Adrenal gland (tissue), 19 donors: ENCODE measurements at places on chromosomes 2 and 18. TPM values are rescaled to one million over a fixed set of nuclear protein-coding genes. Genes with fewer than 3 reads are reported as not detected.

Gene LRATD1
- 2.2 TPM for total RNA-seq

Gene LHCGR
- total RNA-seq: 0.65 TPM

Gene PLGLB1
- 0.91 TPM for total RNA-seq

Gene DNAJC5G
- not detected for total RNA-seq

Gene MC4R
- not detected for total RNA-seq

Gene POTEJ
- 0.17 TPM for total RNA-seq

Gene GRP
- total RNA-seq: not detected

Gene KCNG2
- 0.50 TPM for total RNA-seq

GRCh38 chr2:133532919-133533318, 35.3 kb downstream of the NCKAP5 start:
- no peak for DNase-seq

DNA sequence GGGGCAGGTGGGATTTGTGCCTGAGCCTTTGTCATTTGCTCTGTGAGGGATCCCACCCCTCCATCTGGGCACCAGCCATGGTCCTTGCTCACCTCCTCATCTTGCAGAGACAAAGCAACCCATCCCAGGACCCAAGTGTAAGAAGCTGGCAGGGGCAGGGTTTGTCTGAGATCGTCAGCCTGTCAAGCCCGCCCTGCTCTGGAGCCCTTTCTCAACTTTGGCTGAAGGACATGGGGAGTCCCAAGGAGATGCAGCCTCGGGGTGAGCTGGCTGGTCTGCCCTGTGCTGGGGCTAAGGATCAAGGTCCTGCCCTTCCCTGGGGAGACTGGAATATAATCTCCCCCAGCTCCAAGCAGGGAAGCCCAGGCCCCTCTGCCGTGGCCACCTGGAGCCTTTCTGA, 86.0 kb downstream of the CAPN13 start:
- peak; percentile 5 for DNase-seq

- DNase-seq: no peak
These were observed 118.3 kb upstream of the NEDD4L start for GRCh38 chr18:57925706-57926105.

DNA sequence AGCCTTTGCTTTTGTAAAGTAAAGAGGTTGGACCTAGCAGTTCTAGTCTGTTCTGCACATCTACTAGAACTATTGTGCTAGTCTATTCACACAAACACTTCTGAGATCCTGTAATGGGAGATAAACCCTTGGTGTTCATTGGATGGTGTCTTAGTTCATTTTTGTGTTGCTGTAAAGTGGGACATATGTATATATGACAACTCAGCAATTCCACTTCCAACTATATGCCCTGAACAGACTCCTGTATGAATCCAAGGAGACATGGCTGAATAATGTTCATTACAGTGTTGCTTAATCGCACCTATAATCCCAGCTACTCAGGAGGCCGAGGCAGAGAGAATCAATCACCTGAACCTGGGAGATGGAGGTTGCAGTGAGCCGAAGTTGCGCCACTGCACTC, 23.3 kb downstream of the HK2 start:
- no peak for DNase-seq

DNA sequence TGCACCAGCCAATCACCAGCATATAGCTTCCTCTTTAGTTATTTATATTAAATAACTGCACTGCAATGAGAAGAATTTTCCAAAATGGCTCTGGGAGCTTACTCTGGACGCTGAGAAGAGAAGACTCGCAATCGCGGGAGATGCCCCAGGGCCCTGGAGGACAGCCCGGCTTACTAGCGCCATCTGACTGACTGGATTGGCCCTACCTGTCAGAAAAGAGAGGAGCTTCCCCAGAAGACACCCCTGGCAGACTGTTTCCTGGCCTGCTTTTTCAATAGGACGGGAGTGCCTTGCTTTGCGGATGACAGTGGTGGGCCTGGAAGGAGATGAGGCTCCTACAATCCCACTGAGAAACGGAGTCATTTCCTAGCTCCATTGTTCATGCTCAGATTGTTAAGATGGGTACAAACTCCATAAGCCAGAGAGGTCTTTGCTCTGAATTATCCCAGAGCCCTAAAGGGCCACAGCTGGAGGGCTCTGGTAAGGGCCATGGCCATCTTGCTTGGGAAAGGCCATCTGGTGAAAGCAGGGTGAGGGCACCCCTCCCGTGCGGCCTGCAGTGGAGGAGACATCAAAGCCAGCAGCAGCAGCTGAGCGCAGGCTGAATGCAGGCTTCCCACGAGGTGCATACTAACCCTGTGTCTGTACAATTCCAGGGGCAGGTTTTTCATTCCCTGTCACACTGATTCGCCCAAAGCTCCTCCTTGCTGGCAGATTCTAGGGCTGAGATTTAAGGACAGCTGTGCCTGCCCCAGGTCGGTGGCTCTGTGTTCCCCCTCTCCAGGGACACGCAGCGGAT, 92.1 kb downstream of the GALR1 start:
- DNase-seq: no peak

DNA sequence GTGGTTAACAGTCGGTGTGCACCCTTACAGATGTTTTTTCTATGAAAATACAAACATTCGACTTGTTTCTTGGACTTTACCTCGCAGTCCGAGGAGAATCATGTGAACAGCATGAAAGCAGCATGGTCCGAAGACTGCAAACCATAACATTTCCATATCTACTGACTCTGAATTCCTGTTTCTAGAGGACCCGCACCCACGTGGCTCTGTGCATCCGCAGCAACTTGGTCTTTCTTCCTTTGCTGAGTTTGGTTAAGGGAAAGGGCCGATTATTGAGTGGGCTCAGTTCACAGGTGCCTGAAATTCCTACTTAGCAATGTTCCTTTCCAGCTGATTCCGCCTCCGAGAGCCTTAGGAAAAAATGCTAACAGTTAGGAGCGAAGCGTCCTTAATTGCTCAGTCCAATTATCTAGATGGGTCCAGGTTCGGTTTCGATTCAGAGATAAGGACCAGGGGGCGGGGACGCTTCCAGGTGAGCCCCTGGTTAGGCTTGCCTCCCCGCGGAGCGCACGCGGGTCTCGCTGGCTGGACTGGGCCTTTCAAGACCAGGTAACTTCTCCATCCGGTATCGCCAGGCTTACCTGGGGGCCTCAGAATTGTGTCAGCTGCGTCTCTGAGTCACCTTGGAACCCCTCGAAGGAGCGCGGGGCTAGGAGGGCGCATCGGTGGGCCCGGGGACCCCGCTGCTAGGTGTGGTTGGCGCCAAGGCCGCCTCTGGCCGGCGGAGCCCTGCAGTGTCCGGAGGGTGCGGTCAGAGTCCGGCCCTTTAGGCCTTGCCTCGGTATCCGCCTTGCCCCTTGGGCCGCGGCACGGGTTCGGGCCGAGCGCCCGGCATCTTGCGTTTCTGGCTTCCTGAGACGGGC, 1.1 kb upstream of the B3GNT2 start:
- DNase-seq: peak; percentile 37

DNA sequence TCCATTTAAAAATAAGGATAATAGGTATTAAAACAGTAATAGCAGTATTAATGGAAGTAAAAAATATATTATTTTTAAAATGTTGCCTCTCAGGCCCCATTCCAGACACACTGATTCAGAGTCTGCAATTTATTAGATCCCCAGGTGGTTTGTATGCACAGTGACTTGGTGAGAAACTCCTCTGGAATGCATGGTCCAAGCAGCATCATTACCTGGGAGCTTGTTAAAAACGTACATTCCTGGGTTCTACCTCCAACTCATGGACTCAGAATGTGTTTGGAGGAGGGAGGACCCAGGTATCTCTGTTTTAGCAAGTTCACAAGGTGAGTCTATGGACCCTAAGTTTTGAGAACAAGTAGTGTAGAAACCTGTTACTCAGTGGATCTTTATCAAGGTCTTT, 95.6 kb downstream of the ITGA4 start:
- no peak for DNase-seq

- peak; percentile 26 for DNase-seq
These were observed 449 bp upstream of the ATRAID start for GRCh38 chr2:27211241-27211942.

DNA sequence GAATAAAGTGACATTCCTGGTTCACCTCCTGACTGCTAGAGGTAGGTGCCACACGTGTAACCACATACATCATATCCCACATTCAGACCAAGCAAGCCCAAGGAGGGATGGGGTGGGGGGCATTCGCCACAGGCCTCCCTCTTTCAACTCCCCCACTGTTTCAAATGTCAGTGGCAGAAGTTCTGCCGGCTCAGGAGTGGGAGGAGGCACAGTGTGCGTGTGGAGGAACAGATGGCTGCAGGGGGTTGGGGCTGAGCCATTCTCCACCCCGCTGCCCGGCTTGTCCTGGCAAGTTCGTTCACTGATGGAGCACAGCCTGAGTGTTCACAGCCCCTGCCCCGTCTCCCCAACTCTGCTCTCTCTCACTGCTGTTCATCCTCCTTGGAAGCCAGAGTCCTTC, 75.4 kb upstream of the TANC1 start:
- no peak for DNase-seq

GRCh38 chr2:239773228-239774141, 251.7 kb downstream of the NDUFA10 start:
- DNase-seq: peak; percentile 6

GRCh38 chr2:38243186-38243880, 133.7 kb downstream of the ATL2 start:
- no peak for DNase-seq

- DNase-seq: peak; percentile 35
These were observed 18.0 kb downstream of the MALL start for GRCh38 chr2:110097506-110098220.

GRCh38 chr2:241321033-241321432, 5.3 kb downstream of the SEPTIN2 start:
- DNase-seq: no peak

DNA sequence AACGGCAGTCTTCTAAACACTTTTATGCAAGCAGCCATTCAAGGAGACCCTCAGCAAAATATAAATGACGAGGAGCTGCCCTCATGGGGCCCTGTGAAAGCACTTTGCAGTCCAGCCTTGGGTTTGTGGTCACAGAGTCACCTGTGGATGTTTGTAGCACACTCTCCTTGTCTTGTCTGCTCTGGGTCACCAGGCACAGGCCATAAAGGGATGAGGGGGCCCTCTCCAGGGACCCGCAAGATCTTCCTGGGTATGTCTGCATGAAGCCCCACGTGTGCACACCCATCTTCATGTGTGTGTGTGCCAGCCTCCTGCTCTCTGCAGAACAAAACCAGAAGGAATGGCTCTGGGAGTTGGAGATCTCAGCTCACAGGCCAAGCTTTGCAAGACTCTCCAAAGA, 36.2 kb downstream of the ATOH8 start:
- no peak for DNase-seq

DNA sequence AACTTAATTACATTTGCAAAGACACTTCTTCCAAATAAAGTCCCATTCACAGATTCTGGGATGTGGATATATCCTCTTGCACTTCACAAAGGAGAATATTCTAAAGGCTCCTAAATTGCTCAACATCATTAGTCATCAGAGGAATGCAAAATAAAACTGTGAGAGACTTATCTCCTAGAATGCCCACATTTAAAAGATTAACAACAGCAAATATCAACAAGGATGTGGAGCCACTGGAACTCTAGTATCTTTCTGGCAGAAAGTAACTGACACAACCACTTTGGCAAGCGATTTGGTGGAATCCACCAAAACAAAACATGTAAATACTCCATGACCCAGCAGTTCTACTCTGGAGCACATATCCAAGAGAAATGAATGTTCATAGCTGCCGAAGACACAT, 4.6 kb downstream of the NEU2 start:
- DNase-seq: no peak

DNA sequence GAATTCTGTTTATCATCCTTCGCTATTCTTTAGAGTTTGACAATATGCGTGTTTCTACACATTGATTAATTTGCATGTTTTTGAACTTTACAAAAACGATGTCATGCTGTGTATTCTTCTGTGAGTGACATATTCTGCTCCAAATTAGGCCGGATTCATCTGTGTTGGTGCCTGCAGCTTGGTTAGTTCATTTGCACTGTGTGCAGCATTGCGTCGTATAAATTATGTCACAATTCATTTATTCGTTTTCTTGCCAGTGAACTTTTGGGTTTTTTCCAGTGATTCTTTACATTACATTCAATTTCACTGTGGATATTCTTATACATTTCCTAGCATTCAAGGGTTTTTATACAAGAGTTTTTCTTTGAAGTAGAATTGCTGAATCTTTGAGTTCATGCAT, 118.3 kb downstream of the KCNF1 start:
- DNase-seq: no peak

DNA sequence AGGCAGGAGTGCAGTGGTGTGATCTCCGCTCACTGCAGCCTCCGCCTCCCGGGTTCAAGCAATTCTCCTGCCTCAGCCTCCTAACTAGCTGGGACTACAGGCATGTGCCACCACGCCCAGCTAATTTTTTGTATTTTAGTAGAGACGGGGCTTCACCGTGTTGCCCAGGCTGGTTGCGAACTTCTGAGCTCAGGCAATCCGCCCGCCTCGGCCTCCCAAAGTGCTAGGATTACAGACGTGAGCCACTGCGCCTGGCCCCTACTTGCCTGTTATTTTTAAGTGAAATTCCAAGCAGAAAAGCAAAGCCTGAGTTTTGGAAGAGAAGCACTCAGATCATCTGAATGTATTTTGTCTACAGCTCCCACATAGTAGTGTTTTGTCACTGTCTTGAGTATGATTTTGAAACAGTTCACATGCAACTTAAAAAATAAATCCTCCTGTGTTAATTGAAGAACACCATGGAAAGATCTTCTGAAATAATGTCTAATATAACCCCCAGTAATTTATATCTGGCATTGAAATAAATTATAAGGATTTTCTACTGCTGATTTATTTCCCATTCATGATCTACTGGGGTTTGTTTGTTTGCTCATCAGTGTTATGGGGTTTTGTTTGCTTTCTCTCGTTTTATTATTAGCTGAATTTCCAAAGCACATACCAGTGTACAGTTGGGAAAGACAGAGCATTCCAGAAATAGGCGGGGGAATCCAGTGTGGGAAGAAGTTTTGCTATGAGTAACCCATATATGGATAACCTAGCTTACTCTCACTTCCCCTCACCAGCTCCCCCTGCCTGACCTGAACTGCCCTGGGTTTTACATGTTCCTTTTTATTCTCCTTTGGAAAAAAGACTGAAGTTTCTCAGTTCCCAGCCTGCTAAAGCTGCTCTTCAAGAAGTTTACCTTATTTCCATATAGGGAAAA, 80.1 kb upstream of the MAP3K20 start:
- no peak for DNase-seq

- DNase-seq: no peak
These were observed 51.0 kb upstream of the KCNG2 start for GRCh38 chr18:79746730-79747129.

GRCh38 chr18:79611040-79611681, 68.4 kb upstream of the CTDP1 start:
- DNase-seq: peak; percentile 11

DNA sequence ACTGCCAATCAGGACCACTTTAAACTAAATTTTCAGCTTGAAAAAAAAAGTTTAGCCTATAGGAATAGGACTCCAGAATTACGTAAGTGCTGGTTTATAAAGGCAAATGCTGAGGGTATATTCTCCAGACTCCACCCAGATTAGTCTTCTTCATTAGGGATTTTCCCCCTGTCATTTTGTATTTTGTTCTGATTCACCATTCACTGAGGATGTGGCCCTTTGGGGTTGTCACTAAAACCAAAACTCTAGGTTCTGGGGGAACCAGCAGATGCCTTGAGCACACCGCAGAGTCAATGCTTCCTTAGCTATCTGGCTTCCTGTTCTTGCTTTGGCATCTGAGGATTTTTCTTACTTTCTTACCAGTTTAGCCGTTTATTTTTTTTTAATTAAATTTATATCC, 10.5 kb downstream of the SCYGR4 start:
- no peak for DNase-seq

- DNase-seq: no peak
These were observed 443.4 kb downstream of the ZNF516 start for GRCh38 chr18:76051396-76052226.
